SW 1271 (cell line): ENCODE measurements at places on chromosomes 13 and 19.
A peak's percentile ranks its signal among the peaks of the same experiment; 100 is the strongest.

GRCh38 chr19:52987221-52987620 is 24.5 kb upstream of the ZNF816 start:
- DNase-seq: no peak

- no peak for DNase-seq
These were observed 1607.0 kb downstream of the PCDH9 start for GRCh38 chr13:65623148-65623547.

- DNase-seq: no peak
These were observed 845.8 kb upstream of the SLITRK5 start for GRCh38 chr13:86825410-86825809.

DNA sequence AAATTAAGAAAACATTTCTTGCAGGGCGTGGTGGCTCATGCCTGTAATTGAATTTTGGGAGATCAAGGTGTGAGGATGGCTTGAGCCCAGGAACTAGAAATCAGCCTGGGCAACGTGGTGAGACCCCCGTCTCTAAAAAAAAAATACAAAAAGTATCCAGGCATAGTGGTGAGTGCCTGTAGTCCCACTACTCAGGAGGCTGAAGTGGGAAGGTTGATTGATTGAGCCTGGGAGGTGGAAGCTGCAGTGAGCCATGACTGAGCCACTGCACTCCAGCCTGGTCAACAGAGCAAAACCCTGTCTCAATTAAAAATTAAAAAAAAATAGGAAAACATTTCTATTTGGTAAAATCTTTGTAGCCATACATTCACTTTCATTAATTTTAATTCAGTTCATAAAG is 526.5 kb downstream of the PCDH9 start:
- DNase-seq: no peak

DNA sequence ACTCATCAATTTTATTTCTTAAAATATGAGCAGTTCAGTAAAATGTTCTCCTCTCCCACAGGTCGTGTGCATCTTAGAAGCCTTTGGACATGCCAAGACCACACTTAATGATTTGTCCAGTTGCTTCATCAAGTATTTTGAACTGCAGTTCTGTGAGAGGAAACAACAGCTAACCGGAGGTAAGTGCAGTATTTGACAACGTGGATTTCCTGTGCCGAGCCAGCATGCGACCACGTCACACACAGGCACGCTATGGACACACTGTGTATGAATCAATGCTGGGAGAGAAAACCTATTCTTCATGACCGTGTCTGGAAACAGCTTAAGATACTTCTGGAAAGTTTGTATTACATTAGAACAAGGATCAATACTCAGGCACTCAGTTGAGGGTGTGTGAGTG is 268.5 kb downstream of the MYO16 start:
- no peak for DNase-seq

DNA sequence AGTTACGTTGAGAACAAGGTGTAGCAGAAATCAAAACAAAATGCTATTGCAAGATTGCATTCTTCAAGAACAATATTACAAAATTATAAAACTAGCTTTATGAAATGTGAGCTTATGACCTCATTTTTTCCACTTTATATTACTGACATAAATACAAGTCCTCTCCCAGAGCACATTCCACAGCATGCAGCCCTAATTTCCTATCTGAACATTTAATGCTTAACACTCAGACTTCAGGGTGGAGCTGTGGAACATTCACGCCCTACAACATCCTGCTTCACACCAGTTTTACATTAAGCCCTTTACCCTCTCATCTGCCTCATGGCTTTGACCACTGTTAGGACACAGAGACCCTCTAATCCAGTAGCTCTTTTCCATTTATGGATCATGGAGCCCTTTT is 65.5 kb downstream of the EPSTI1 start:
- DNase-seq: no peak

- no peak for DNase-seq
These were observed 106.1 kb upstream of the DOCK9 start for GRCh38 chr13:99083981-99084380.

- DNase-seq: peak; percentile 94
These were observed 14.1 kb downstream of the KLF2 start for GRCh38 chr19:16338470-16339360.

DNA sequence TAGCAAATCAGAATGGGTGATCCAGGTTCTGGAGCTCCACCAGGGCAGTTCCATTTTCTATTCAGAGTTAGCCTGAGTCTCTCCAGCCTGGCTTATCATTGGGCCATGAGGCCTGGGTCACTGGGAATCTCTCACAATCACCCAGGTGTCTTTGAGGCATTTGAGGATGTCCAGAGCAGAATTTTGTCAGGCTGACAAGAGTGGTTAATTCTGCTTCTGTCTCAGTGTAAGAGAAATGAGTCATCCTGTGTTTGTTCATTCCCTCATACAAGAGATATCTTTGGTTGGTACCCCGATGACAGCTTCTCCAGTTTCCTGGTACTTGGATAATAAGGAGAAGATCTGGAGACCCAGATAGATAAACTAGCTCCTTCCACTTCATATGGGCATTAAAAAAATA is 10.4 kb downstream of the ZNF93 start:
- DNase-seq: no peak

DNA sequence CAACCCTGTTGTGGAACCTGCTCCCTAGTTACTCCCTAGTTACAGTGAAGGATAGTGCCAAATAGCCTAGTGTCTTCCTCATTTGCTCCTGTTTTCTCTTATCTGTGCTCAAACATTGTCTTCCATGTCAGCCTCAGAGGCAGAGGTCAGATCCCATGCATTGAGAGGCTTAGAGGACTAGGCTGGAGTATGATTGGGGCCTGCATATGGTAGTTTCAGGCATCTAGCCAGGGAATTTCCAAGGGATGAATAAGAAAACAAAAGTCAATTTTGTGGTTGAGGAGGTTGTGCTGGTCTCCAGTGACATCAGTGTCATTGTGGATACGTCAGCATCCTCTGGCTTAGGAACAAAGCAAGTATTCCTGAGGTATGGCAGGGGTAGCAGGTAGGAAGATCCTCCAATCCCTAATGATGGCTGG is 9.4 kb downstream of the ZNF546 start:
- peak; percentile 46 for DNase-seq

- DNase-seq: no peak
These were observed 39.3 kb upstream of the RNF17 start for GRCh38 chr13:24724714-24725113.

- no peak for DNase-seq
These were observed 19.5 kb downstream of the WDFY2 start for GRCh38 chr13:51603716-51604115.

- no peak for DNase-seq
These were observed 25.1 kb downstream of the GAS6 start for GRCh38 chr13:113838711-113839201.

- no peak for DNase-seq
These were observed 20.1 kb downstream of the SH3GL1 start for GRCh38 chr19:4380254-4380727.

- no peak for DNase-seq
These were observed 1.3 kb downstream of the CYP4F3 start for GRCh38 chr19:15641901-15642491.

DNA sequence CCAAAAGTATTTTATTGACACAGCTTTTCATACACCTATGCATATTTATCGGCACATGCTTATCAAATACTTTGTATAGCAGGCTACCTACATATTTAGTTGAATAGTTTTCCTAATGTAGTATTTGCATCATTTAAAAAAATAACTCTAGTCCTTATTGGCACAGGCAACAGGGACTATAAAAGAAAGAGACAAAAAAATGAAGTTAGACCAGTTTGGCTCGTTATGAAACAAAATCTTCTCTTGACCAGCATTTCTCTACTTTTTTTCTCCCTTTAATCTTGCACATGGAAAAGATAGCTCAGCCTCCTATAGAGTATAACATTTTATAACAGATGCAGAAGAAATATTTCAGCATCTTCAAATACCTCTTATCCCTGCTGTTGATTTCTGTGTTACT is 794.8 kb upstream of the MIR17HG start:
- no peak for DNase-seq

- DNase-seq: no peak
These were observed 57.1 kb downstream of the KL start for GRCh38 chr13:33073338-33073737.

DNA sequence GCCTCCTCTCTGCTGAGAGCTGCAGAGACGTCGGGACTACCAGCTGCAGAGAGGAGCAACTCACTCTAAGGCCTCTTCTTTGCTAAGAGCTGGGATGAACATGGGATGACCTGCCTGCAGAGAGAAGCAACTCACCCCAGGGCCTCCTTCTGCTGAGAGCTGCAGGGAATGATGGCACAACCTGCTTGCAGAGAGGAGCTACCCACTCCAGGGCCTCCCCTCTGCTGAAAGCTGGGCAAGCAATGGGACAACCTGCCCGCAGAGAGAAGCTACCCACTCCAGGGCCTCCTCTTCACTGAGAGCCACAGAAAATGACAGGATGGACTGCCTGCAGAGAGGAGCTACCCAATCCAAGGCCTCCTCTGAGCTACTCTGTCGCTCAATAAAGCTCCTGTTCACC is 6.9 kb upstream of the MLLT1 start:
- no peak for DNase-seq

- no peak for DNase-seq
These were observed 56.5 kb downstream of the DCLK1 start for GRCh38 chr13:36074659-36075058.

GRCh38 chr13:41960211-41960636 is 685 bp downstream of the VWA8 start:
- DNase-seq: peak; percentile 42

DNA sequence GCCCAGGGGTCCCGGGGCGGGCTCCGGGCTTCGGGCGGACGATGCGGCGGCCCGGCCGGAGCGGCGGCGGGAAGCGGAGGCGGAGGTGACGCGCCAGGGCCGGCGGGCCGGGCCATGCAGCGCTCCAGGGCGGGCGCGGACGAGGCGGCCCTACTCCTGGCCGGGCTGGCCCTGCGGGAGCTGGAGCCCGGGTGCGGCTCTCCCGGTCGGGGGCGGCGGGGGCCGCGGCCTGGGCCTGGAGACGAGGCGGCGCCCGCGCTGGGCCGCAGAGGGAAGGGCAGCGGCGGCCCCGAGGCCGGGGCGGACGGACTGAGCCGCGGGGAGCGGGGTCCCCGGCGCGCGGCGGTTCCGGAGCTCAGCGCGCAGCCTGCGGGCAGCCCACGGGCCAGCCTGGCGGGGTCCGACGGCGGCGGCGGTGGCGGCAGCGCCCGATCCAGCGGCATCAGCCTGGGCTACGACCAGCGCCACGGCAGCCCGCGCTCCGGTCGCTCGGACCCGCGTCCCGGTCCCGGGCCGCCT is 362 bp downstream of the WTIP start:
- no peak for DNase-seq

DNA sequence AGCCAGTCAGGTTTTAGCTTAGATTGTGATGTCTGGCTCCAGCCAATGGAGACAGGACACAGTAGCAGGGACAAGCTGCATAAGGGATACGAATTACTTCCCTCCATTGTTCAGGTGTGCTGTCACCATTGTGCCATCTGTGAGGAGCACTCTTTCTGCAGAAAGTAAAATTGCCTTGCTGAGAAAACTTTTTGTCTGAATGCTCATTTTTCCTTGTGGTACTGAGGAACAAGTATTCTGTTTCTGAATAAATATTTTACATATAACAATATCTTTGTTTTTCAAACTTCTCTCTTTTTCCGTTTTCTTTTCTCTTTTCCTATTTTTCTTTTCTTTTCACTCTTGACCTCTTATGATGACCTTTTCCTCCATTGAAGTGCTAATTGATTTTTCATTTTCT is 10.2 kb downstream of the SLC10A2 start:
- no peak for DNase-seq

DNA sequence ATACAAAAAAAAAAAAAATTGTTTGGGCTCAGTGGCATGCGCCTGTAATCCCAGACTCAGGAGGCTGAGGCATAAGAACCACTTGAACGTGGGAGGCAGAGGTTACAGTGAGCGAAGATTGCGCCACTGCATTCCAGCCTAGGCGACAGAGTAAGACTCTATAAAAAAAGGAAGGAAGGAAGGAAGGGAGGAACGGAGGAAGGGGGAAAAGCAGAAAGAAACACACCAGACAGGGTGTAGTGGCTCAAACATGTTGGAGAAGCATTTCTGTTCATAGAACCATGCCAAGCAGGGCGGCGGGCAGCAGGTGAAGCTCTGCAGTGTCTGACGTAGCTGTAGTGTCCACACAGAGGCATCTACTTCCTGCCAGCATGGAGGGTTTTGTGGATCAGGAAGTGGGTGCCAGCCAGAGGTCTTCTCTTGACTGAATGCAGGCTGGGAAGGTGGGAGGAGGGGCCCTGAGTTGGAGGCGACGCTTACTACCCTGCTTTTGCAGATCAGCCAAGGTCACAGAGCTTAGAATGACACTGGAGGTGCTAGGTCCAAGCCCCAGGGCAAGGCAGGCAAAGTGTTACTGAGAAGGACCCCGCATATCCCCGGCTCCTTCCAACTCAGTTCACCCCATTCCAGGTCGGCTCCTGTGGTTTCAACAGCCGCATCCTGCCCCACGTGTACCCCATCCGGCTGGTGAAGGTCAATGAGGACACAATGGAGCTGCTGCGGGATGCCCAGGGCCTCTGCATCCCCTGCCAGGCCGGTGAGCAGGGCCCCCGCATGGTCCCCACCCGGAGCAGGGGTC is 11.6 kb upstream of the PGLS start:
- DNase-seq: no peak

DNA sequence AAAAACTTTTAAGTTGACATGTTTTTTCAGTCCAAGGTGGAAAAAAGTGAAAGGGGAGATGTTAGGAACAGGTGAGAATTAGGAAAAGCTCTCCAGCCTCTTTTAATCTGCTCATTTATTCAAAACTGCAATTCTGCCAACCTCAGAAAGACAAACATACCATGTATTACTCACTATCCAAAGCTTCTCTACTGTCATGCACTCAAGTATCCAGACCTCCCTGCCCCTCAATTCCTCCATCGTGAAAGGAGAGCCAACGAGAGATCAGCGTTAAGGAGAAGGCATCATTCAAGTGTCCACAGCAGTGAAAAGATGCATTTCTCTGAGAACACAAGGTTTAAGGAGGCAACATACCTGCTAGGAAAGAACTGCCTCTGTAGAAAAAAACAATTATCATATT is 24.5 kb downstream of the DIAPH3 start:
- no peak for DNase-seq

DNA sequence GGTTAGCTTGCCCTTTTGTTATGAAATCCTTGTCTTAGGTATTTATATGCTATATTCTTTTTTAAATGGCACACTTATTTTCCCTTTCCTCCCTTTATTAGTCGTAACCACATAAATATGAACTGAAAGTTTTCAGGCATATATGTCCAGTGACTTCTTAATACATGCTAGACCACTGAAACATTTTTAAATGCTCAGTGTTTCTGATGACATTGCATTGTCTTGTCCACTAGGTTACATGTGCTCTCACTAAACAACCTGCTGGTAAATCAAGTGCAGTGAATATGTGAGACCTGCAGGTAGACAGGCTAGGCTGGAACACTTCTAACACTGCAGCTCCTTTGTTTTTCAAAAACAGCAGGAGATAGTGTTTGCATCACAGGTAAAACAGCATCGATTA is 332.6 kb upstream of the DACH1 start:
- DNase-seq: no peak

- no peak for DNase-seq
These were observed 14.5 kb downstream of the LMTK3 start for GRCh38 chr19:48496959-48497727.

GRCh38 chr13:78033509-78033908 is 114.9 kb upstream of the EDNRB start:
- DNase-seq: no peak
